ENCODE measurements at places on chromosomes 12 and 14. TPM values are rescaled to one million over a fixed set of nuclear protein-coding genes. Genes with fewer than 3 reads are reported as not detected.

DNA sequence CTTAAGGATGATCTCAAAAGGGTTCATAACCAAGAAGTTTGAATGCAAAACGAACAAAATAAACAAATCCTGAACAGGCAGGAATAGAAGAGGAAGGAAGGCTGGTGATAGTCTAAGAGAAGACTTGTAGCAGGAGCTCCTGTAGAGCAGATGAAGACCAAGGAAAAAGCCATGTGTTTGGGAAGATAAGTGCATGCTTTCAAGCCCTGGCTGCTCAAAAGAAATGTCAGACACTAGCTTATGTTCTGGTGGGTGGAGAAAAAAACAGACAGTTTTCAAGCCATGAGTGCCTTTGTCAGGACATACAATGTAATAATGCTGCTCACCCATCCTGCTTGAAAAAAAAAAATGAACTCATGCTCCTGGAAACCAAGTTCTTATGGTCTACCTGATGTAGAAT lies 27.4 kb downstream of the TAOK3 start:
- no peaks in the 10 kb centered on the region for H3K27me3 ChIP-seq
- H3K4me1 ChIP-seq, result no peaks in the 10 kb centered on the region
- no peak overlapping the region for H3K4me3 ChIP-seq
- DNase-seq, result no peak
- no peaks in the 10 kb centered on the region for H3K36me3 ChIP-seq

DNA sequence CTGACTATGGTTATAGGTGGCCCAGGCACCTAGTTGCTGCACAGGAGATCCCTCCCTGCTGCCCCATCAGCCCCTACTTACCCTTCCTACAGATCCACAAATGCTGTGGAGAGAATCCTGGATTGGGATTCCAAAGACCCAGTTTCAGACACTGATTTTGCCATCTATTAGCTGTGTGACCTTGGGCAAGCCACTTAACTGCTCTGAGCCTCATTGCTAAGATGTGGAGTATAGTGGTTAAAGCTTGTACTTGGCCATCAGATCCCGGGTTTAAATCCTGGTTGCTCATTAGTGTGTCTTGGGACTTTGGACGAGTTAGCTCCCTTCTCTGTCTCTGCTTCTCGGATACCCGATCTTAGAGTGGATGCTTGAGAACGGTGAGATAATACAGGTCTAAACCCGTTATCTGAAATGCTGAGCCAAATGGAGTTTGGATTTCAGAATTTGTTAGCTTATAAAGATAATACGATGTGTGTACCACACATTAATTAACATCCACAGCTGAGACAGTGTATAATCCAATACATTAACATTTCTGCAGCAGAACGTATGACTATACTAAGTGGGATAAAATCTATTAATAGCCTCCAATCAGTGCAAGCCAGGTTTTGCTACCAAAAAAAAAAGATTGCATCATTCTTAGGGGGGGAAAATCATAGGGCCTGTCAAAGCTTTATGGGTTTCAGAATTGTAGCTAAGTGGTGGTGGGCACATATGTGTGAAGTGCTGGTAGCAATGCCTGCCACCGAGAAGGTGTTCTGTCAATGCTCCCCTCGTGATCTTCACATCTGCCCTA lies 16.0 kb downstream of the PROX2 start:
- H3K27me3 ChIP-seq, result no peaks in the 10 kb centered on the region
- no peak for DNase-seq
- no peaks in the 10 kb centered on the region for H3K4me1 ChIP-seq
- H3K36me3 ChIP-seq, result no peaks in the 10 kb centered on the region

The NOVA1 gene
- not detected for total RNA-seq

DNA sequence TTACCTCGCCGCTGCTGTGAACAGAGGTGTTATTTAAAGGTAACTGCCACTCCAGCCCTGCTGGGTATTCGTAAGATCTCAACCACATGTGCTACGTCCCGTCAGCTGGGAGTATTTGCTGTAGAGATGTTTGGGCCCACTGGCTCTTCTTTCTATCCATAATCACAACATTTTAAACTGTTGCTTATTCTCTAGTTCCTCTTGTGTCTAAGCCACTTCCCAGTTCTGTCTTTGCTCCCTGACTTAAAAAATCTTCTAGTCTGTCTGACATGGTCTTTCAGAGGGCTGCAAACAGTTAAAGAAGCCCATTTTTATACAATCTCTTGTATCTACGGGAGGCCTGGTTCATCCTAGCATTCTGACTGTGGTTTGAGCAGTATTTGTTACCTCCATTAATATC lies 33.2 kb upstream of the HELB start:
- H3K4me3 ChIP-seq, result no peak overlapping the region
- H3K36me3 ChIP-seq, result no peaks in the 10 kb centered on the region
- DNase-seq, result no peak
- H3K27ac ChIP-seq, result no peak overlapping the region
- no peaks in the 10 kb centered on the region for H3K4me1 ChIP-seq
- peaks cover 8% of the 10 kb centered on the region for H3K27me3 ChIP-seq

GRCh38 chr12:31729705-31730104 lies 884 bp upstream of the AMN1 start:
- H3K4me1 ChIP-seq, result peaks cover 15% of the 10 kb centered on the region
- peak overlapping the region; percentile 95 for H3K27ac ChIP-seq
- no peaks in the 10 kb centered on the region for H3K27me3 ChIP-seq
- H3K4me3 ChIP-seq, result peak overlapping the region; percentile 88
- DNase-seq, result no peak
- no peaks in the 10 kb centered on the region for H3K36me3 ChIP-seq

DNA sequence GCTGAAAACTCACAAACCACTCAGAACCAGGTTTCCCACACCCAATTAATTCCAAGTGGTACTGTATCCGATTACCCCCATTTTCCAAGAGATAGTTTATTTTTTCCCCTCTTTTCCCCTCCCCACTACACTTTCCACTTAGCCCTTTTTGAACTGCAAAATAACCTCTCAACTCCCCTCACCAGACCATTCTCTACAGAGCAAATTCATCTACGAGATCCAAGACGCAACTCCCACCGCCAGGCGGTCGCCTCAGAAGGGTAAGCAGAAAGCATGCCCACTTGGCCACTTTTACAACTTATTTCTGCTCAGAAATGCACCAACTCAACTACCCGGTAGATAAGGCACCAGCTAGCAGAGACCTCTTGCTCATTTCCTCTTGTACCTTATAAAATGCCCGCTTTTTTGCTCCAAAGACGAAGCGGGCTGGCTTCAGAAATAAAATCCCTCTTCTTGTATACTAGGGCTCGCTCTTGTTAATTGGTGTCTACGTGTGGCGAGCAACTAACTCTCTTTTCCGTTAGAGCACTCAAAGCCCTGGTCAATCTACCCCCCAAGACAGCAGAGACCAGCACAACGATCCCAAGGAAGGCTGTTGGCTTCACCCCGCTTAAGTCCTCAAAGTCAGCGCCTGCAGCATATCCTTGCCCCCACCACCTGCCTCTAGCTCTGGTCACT lies 910 bp upstream of the SRP54 start:
- peak overlapping the region; percentile 98 for H3K27ac ChIP-seq
- H3K27me3 ChIP-seq, result no peaks in the 10 kb centered on the region
- H3K4me1 ChIP-seq, result peaks cover 15% of the 10 kb centered on the region
- peaks cover 10% of the 10 kb centered on the region for H3K36me3 ChIP-seq
- peak; percentile 7 for DNase-seq

The MDGA2 gene
- total RNA-seq, result not detected

DNA sequence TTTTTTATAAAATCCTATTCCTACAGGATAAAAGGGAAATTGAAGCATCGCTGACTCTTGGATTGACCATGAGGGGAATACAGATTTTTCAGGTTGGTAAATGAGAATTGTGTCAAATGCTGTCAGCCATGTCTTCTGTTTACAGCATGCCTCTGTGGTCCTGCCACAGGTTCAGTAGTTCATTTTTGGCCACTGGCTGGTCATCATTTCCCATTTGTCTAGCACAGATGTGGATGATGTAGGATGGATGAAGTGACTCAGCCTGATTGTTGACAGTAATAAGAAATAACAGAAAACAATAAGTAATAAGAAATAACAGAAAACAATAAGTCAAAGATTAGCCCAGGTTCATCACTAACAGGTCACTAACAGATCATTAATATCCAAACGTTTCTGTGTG lies 59.8 kb downstream of the FRMD6 start:
- H3K4me3 ChIP-seq, result no peak overlapping the region
- no peak for DNase-seq
- peaks cover 16% of the 10 kb centered on the region for H3K36me3 ChIP-seq
- H3K4me1 ChIP-seq, result no peaks in the 10 kb centered on the region
- no peak overlapping the region for H3K27ac ChIP-seq
- H3K27me3 ChIP-seq, result no peaks in the 10 kb centered on the region

DNA sequence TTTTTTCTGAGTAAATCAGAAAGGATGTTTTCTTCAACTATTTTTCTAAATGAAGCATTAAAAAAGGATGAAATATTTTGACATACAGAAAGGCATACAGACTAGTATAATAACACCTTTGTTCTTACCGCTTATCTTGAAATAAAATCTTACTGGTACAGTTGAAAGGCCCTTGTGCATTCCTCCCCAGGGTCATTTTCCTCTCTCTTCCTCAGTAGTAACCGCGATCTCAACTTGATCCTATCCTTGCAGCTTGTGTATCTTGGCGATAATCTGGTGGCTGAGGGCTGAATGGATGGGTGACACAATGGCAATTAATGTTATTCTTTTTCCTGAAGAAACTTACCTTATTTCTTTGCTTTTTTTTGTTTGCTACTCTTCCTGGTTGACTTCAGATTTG lies 18.5 kb downstream of the GAS2L3 start:
- H3K4me1 ChIP-seq, result peaks cover 18% of the 10 kb centered on the region
- no peak overlapping the region for H3K4me3 ChIP-seq
- H3K36me3 ChIP-seq, result no peaks in the 10 kb centered on the region
- no peaks in the 10 kb centered on the region for H3K27me3 ChIP-seq

The FAM161B gene
- 2.2 TPM for total RNA-seq

DNA sequence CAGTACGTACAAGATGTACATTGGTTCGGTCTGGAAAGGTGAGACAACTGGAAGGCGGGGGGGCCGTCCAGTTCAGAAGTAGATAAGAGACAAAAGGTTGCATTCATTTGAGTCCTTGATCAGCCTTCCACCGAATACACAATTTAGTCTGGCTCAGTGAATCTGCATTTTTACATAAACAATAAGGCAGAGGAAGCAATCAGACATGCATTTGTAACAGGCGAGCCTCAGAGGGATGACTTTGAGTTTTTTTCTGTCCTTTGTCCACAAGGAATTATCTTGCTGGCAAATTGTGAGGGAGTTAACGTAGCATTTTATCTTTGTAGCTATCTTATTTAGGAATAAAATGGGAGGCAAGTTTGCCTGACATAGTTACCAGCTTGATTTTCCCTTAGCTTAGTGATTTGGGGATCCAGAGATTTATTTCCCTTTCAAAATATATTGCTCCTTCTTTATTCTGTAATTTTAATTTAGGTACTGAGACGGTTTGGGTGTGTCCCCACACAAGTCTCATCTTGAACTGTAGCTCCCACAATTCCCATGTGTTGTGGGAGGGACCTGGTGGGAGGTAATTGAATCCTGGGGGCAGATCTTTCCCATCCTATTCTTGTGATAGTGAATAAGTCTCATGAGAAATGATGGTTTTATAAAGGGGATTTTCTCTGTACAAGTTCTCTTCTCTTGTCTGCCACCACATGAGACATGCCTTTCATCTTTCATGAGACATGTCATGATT lies 59.4 kb downstream of the TESPA1 start:
- H3K4me1 ChIP-seq, result no peaks in the 10 kb centered on the region
- H3K4me3 ChIP-seq, result no peak overlapping the region
- H3K27ac ChIP-seq, result no peak overlapping the region
- H3K36me3 ChIP-seq, result no peaks in the 10 kb centered on the region

The ST8SIA1 gene
- 0.13 TPM for total RNA-seq

The PZP gene
- not detected for total RNA-seq

GRCh38 chr14:29895591-29896083 lies 32.0 kb downstream of the PRKD1 start:
- H3K27ac ChIP-seq, result no peak overlapping the region
- no peak for DNase-seq
- H3K27me3 ChIP-seq, result no peaks in the 10 kb centered on the region
- 0 out of 2 replicates have a peak, but pooled peaks cover 3% of the 10 kb centered on the region for H3K4me1 ChIP-seq
- H3K4me3 ChIP-seq, result no peak overlapping the region

GRCh38 chr12:126772171-126772864 lies 1494.7 kb upstream of the TMEM132C start:
- H3K27me3 ChIP-seq, result no peaks in the 10 kb centered on the region
- H3K36me3 ChIP-seq, result no peaks in the 10 kb centered on the region
- no peak overlapping the region for H3K4me3 ChIP-seq
- H3K27ac ChIP-seq, result no peak overlapping the region

DNA sequence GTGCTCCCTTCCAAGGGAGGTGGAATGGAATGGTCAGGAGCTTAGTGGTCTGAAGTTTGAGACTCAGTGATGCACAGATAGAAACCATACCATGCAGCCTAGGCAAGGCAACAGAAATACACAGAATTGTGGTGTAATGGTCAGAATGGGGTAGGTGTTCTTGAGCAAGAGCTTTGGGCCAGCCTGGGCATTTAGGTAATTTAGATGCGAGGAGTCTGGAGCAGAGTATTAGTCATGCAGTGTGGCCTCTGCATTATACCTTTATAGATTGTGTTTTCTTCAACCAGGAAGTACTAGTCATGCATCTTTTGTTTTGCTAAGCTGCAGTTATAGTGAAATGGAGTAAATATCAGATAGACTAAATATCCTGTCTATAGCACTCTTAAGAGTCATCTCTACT lies 118.3 kb downstream of the DAAM1 start:
- no peaks in the 10 kb centered on the region for H3K27me3 ChIP-seq
- no peak overlapping the region for H3K4me3 ChIP-seq
- H3K36me3 ChIP-seq, result no peaks in the 10 kb centered on the region
- no peak overlapping the region for H3K27ac ChIP-seq
- no peak for DNase-seq

- DNase-seq, result no peak
- H3K27me3 ChIP-seq, result peaks cover 6% of the 10 kb centered on the region
- H3K4me1 ChIP-seq, result no peaks in the 10 kb centered on the region
- no peaks in the 10 kb centered on the region for H3K36me3 ChIP-seq
- no peak overlapping the region for H3K4me3 ChIP-seq
These were observed 16.7 kb upstream of the SYNDIG1L start for GRCh38 chr14:74442757-74443156.

DNA sequence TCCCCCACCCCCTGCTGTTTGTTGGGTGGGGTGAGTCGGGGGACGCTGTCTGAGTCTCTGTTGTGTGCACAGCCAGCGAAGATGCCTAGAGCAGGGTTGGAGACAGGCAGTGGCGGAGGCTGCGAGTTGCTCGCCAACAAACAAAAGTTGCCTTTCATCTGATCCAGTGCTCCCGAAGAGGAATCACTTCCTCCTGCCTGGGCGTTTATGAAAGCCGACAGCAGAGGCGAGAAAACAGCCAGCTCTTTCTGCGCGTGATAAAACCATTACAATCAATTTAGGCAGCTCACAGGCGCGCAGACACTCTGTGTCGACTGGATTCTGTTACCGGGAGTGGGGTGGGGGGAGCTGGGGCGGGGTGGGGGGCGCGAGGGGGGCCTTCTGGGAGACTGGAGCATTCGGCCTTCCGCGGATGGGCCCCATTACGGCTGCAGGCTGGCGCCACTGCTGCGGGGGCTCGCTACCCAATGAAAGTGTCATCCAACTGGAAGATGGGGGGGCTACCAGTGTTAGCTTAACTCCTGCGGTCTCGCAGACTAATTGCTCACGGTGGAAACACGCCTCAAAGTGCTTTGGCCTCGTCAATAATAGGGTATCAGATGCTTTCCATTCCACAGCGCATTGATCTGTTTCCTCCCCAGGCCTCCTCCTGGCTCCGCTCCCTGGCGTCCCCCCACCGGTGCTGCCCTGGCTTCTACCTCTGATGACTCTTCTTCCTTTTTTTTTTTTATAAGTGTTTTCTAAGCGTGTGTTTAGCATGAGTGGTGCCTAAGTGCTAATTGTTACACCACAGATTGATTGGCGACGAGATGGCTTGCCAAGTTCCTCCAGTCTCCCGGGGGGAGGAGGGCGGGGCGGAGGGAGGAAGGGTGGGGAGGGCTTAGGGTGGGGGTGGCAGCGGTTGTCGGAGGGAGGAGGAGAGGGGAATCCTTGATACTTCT lies 678.4 kb downstream of the MED13L start:
- H3K36me3 ChIP-seq, result no peaks in the 10 kb centered on the region
- H3K27me3 ChIP-seq, result peaks cover 19% of the 10 kb centered on the region
- no peaks in the 10 kb centered on the region for H3K4me1 ChIP-seq
- H3K27ac ChIP-seq, result no peak overlapping the region

Measured in Panc1 (cell line).